ENCODE measurements at places on chromosomes 16 and 17. TPM values are rescaled to one million over a fixed set of nuclear protein-coding genes. Genes with fewer than 3 reads are reported as not detected.

GRCh38 chr17:31548709-31549108 lies 157.2 kb downstream of the RAB11FIP4 start:
- H3K27ac ChIP-seq, result peak overlapping the region; percentile 88
- DNase-seq, result no peak
- no peaks in the 10 kb centered on the region for H3K36me3 ChIP-seq
- H3K4me3 ChIP-seq, result peak overlapping the region; percentile 97
- H3K4me1 ChIP-seq, result peaks cover 15% of the 10 kb centered on the region

- H3K4me1 ChIP-seq, result no peaks in the 10 kb centered on the region
- H3K27me3 ChIP-seq, result no peaks in the 10 kb centered on the region
- H3K4me3 ChIP-seq, result no peak overlapping the region
- H3K36me3 ChIP-seq, result no peaks in the 10 kb centered on the region
- DNase-seq, result no peak
Measured at GRCh38 chr16:51228097-51228659, 77.1 kb upstream of the SALL1 start.

DNA sequence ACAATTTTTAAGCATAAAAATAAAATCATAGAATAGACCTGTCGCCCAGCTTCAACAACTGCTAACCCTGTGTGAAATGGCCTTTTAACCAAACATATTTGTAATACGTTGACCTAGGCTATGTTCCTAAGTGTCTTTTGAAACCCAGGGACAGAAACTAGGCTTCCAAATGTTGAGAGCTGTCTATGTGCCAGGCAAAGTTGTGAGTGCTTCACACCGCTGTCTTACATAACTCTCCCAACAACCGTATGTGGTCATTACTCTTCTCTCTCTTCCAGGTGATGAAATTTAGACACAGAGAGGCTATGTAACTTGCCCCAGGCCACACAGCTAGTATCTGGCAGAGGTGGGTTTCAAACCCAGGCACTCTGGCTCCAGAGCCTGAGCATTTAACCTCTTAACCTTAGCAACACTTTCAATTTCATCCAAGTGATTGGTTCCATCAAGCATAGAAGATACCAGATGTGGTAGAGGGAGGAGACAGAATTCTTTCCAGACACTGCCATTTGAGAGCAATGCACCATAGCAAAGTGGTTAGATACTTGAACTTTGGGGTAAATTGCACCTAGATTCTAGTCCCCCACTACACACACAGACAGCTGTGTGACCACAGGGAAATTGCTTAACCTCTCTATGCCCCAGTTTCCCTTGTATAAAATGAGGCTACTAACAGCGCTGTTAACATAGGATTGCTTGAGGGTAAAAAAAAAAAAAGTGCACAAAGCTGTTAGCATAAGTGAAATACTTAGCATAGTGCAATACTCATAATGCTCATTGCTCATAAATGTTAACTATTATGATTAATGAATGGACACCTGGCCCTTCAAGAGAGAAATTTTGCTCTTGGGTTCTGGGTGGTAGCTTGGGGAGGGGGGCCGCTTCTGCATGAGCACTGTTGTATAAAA lies 160.6 kb downstream of the IRX3 start:
- no peaks in the 10 kb centered on the region for H3K4me1 ChIP-seq
- DNase-seq, result no peak
- no peak overlapping the region for H3K27ac ChIP-seq
- H3K36me3 ChIP-seq, result no peaks in the 10 kb centered on the region
- H3K27me3 ChIP-seq, result peaks cover 28% of the 10 kb centered on the region

GRCh38 chr16:58608601-58609136 lies 21.0 kb downstream of the CNOT1 start:
- no peak overlapping the region for H3K4me3 ChIP-seq
- no peak for DNase-seq
- no peaks in the 10 kb centered on the region for H3K27me3 ChIP-seq
- H3K4me1 ChIP-seq, result no peaks in the 10 kb centered on the region
- H3K36me3 ChIP-seq, result no peaks in the 10 kb centered on the region
- no peak overlapping the region for H3K27ac ChIP-seq

GRCh38 chr16:1621851-1622250 lies 9.7 kb downstream of the CRAMP1 start:
- H3K36me3 ChIP-seq, result peaks cover 24% of the 10 kb centered on the region
- DNase-seq, result no peak
- no peak overlapping the region for H3K4me3 ChIP-seq
- H3K27ac ChIP-seq, result no peak overlapping the region
- no peaks in the 10 kb centered on the region for H3K27me3 ChIP-seq

- no peak overlapping the region for H3K4me3 ChIP-seq
- H3K27me3 ChIP-seq, result no peaks in the 10 kb centered on the region
- no peak overlapping the region for H3K27ac ChIP-seq
- no peak for DNase-seq
- no peaks in the 10 kb centered on the region for H3K36me3 ChIP-seq
Measured at GRCh38 chr16:59591480-59591879, 857.4 kb upstream of the GOT2 start.

- H3K4me3 ChIP-seq, result no peak overlapping the region
- no peak for DNase-seq
- no peak overlapping the region for H3K27ac ChIP-seq
- no peaks in the 10 kb centered on the region for H3K36me3 ChIP-seq
Measured at GRCh38 chr17:65797101-65797500, 235.7 kb upstream of the AXIN2 start.

- DNase-seq, result no peak
- no peak overlapping the region for H3K4me3 ChIP-seq
- no peaks in the 10 kb centered on the region for H3K36me3 ChIP-seq
- no peak overlapping the region for H3K27ac ChIP-seq
Measured at GRCh38 chr16:73013974-73014373, 34.0 kb downstream of the ZFHX3 start.

GRCh38 chr17:42087042-42087701 lies 11.1 kb downstream of the ZNF385C start:
- no peaks in the 10 kb centered on the region for H3K36me3 ChIP-seq
- H3K27me3 ChIP-seq, result no peaks in the 10 kb centered on the region
- DNase-seq, result no peak
- H3K27ac ChIP-seq, result no peak overlapping the region
- H3K4me1 ChIP-seq, result peaks cover 30% of the 10 kb centered on the region
- no peak overlapping the region for H3K4me3 ChIP-seq

DNA sequence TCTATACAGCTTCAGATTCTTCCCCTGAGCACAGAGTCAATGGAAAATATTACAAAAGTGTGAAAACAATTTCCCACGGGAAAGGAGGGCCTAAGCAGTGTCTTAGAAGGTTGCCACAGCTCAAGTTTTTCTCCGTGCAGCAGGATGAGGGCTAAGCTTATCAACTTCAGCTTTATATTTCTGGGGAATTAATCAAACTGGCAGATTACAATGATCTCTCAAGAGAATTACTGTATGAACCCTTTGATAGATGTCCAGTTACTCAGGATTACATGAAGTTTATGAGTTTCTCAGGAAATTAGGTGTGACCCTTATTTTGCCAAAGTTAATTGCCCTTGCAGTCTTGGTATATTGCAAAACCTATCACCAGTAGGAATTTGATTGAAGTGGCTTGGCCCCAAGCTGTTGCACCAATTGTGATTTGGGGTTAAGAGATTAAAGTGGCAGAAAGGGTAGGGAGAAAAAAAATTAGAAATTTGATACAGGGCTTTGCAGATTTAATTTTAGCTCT lies 298.4 kb downstream of the MAP2K6 start:
- DNase-seq, result no peak
- H3K36me3 ChIP-seq, result no peaks in the 10 kb centered on the region
- H3K27me3 ChIP-seq, result no peaks in the 10 kb centered on the region
- no peaks in the 10 kb centered on the region for H3K4me1 ChIP-seq

GRCh38 chr16:17416461-17417311 lies 54.1 kb downstream of the XYLT1 start:
- no peak for DNase-seq
- no peak overlapping the region for H3K27ac ChIP-seq
- H3K4me1 ChIP-seq, result no peaks in the 10 kb centered on the region
- no peaks in the 10 kb centered on the region for H3K36me3 ChIP-seq

DNA sequence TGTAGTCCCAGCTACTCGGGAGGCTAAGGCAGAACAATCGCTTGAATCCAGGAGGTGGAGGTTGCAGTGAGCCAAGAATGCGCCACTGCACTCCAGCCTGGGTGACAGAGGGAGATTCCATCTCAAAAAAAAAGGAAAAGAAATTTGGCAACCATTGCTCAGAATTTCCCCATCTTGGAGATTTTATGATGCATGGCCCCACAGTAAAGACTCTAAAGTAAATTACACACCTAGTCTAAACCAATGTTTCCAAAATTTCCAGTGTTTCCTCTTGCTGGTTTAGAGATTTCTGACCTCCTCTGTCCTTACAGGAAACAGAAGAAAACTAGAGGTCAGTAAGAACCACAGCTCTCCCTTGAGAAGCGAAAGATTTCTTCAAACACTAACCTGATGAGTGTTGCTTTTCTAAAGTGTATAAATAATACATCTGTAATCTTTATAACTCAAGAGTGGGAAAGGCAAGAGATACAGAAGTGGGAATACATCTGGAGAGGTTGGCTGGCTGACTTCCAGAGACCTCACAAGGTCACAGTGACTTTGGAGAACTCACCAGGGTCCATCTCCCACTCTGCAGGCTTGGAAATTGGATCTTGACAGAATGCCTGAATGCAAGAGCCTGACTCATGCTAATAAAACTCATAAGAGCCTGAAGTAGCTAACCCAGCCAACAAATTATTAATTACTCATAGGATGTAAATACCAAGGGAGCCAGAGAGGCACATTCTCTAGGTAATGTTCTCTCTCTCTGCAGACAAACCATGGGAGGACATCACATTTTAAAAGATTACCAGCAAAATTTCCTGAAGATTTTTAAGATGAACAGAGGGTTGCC lies 8.8 kb downstream of the ADAT1 start:
- H3K4me1 ChIP-seq, result no peaks in the 10 kb centered on the region
- no peak for DNase-seq
- H3K27ac ChIP-seq, result no peak overlapping the region

- H3K27ac ChIP-seq, result no peak overlapping the region
- no peaks in the 10 kb centered on the region for H3K27me3 ChIP-seq
- no peak overlapping the region for H3K4me3 ChIP-seq
- DNase-seq, result no peak
- H3K4me1 ChIP-seq, result no peaks in the 10 kb centered on the region
- H3K36me3 ChIP-seq, result peaks cover 17% of the 10 kb centered on the region
Measured at GRCh38 chr16:84712138-84712671, 12.4 kb downstream of the USP10 start.

DNA sequence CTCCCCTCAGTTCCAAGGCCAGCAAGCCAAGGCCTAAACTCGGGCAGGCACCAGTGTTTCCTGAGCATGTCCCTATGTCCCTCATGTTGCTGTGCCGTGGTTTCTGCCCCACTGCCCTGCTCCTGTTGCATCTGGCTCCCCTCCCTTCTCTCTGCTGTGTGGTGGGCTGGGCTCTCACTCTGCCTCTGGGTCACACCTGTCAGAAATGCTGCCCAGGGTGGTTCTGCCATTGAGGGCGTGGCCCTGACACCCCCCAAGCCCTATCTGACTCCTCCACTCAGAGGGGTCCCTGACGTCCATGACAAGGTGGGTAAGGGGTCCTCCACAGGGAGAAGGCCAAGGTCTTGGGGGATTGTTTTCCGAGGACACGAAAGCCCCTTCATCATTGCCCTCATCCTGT lies 9.2 kb upstream of the ITGA3 start:
- no peaks in the 10 kb centered on the region for H3K36me3 ChIP-seq
- H3K4me1 ChIP-seq, result peaks cover 68% of the 10 kb centered on the region
- H3K27ac ChIP-seq, result no peak overlapping the region
- no peak overlapping the region for H3K4me3 ChIP-seq
- no peaks in the 10 kb centered on the region for H3K27me3 ChIP-seq

DNA sequence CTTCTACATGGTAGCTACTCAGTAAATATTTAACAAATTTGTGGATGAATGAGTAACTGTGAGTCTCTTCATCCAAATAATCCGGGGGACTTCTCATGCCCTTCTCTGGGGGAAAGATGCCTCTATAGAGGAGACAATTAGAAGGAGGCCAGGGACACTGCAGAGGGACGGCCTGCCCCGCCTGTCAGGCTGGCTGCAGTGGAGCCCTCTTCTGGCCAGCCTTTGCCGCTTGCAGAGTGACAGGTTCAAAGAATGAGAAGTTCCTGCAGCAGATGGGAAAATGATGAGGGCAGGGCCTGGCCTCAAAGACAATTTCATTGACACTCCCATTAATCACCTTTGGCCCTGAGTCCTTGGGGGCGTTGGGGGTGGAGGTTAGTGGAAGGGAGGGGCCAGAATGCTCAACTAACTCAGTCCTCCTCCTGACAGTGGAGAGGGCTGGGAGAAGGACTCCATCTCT lies 339.0 kb downstream of the MAF start:
- no peaks in the 10 kb centered on the region for H3K27me3 ChIP-seq
- no peak overlapping the region for H3K27ac ChIP-seq
- H3K4me1 ChIP-seq, result no peaks in the 10 kb centered on the region
- no peak for DNase-seq

DNA sequence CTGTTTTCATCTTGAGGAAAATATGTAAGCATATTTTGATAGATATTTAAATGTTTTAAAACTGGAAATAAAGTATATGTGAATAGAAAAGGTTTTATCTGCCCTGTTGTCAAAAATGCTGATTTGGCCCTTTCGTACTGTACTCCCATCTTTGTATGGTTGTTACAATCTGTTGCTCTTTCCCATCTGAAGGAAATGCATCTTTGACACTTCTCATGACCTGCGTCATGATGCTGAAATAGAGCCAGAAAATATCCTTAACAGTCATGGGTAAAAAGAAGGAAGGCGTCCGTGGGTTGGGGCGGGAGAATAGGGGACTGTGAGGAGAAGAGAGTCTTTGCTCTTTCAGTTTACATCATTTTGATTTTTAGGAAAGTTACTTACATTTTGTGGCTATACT lies 327.7 kb downstream of the BCAS3 start:
- DNase-seq, result no peak
- H3K4me3 ChIP-seq, result no peak overlapping the region
- no peaks in the 10 kb centered on the region for H3K27me3 ChIP-seq
- no peaks in the 10 kb centered on the region for H3K36me3 ChIP-seq

- no peaks in the 10 kb centered on the region for H3K36me3 ChIP-seq
- no peak overlapping the region for H3K27ac ChIP-seq
- no peaks in the 10 kb centered on the region for H3K4me1 ChIP-seq
- no peaks in the 10 kb centered on the region for H3K27me3 ChIP-seq
Measured at GRCh38 chr16:51337662-51338061, 186.6 kb upstream of the SALL1 start.

Gene C17orf113
- 2.3 TPM for total RNA-seq

Gene CCL4L2
- 0.37 TPM for total RNA-seq

Gene KCTD11
- total RNA-seq, result 5.4 TPM

Gene SPNS2
- total RNA-seq, result 1.6 TPM

Gene MRTFB
- total RNA-seq, result 39.0 TPM

Gene STH
- total RNA-seq, result not detected

Gene SLC47A1
- total RNA-seq, result 0.17 TPM

Gene TLE7
- not detected for total RNA-seq
